ENCODE measurements at places on chromosomes 7 and 10.
A peak's percentile ranks its signal among the peaks of the same experiment; 100 is the strongest.

- DNase-seq = peak; percentile 59
Measured at GRCh38 chr10:119209035-119209735, 1.8 kb downstream of the GRK5 start.

DNA sequence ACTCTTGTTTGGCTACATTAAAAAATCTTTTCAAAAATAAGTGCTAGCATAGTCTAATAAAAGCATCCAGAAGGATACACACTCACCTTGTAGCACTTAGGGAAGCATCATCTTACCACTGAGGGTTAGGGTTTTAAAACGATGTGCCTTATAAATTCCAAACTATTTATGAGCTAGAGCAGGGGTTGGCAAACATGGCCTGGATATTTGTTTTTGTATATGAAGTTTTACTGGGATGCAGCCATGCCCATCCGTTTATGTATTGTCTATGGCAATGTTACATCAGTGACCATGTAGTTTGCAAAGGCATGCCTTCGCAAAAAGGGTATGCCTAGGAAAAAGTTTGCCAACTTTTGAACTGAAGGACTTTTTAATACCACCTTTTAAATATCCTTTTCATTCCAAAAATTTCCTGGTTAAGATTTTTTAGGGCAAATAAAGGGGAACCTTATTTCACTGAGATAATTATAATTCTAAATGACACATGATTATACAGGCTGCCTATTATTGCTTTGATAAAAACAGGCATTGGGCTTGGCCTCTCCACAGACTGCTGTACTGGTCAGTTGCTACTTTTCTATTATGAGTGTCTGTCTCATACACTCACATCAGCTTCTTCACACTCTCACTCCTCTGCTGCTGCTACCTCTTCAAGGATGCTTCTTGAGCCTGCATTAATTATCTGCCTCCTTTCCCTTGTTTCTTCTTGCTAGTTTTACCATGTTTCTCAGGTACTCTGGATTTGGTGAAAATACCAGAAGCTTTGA lies 30.7 kb downstream of the MTPN start:
- DNase-seq = no peak

DNA sequence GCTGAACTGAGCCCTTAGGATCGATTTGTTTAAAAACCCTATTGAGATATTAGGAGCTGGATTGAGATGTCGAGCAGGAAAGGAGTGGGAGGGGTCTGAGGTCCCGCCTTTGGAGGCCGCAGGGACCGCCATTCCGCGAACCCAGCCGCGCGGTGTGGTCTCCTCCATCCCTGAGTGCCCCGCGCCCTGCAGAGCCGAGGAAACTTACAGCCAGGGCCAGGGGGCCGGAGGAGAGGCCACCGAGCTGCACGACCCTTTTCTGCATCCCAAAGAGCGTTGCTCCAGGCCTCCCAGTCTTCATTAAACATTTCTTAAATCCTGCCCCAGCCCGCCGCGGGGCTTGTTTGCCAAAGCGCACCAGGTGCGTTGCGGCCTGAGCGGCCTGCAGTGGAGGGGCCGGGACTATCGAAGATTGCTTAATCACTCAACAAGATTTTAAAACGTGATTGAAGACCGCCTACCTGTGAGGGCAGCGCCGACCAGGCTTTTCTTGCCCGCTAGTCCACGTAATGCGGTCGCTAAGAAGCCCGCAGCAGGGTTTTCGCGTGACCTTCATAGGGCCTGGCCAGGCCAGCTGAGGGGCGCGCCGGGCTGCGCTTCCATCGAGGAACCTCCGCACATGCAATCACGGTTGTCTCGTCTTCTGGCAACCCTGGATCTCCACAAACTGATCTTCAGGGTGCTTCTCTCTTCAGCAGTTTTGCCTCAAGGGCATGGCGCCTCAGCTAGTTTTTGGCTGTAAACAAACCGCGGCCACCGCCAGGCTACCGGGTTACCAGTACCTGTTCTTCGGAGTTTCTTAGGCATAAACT lies 2.0 kb upstream of the CTBP2 start:
- no peak for DNase-seq

DNA sequence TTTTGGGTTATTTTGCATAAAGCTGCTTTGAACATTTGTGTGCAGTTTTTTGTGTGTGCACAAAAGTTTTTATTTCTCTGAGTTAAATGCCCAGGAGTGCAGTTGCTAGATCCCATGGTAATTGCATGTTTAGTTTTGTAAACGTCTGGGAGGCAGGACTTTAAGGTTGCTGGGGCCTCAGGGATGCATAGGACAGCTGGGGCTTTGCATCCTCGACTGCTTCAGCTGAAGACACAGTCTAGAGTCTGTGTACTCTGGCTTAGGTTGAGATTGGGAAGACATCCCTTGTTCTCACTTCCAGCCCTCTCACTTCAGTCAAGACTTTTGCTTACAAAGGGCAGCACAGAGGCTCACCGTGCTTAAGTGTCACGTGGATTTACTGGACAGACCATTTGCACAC lies 94.5 kb upstream of the INSYN2A start:
- DNase-seq = no peak

GRCh38 chr10:61042533-61042932 lies 98.5 kb upstream of the RHOBTB1 start:
- DNase-seq = no peak

DNA sequence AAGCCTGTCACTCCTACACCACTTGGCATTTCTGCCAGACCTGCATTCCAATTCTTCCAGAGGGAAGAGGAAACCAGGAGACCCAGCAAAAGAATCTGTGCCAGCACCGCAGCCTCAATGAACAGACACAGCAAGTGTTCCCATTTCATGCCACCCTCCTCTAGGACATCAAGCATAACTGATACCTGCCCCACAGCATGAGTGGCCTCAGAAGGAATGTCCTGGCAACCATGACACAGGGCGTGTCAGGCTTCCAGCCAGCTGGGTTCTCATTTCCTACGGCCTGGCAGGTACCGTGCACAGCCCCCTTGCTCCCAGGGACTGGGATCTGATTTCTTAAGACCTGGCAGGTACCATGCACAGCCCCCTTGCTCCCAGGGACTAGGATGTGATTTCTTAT lies 7.8 kb downstream of the MAD1L1 start:
- no peak for DNase-seq

GRCh38 chr10:12628153-12628552 lies 278.8 kb downstream of the CAMK1D start:
- DNase-seq = no peak

- DNase-seq = no peak
Measured at GRCh38 chr10:72062382-72062781, 26.0 kb downstream of the SPOCK2 start.

DNA sequence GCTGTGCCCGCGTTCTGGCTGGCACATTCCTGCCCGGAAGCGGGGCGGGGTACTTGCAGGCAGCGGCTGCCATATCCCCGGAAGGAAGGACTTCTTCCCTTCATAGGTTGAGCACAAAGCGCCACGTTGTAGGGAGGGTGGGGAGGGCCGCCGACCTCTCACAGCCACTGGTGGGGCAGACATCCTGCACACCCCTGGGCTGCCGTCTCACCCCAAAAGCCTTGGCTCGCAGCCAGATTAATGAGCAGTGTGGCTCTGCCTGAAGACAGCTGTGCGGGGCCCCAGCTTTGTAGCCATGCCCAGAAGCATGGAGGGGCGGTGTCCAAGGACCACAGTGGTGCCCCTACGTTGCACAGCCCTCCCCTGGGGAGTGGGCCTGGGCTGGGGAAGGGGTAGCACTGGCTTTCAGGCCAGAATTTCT lies 54.3 kb upstream of the DPYSL4 start:
- DNase-seq = no peak

- no peak for DNase-seq
Measured at GRCh38 chr10:77602231-77602912, 35.2 kb downstream of the KCNMA1 start.

DNA sequence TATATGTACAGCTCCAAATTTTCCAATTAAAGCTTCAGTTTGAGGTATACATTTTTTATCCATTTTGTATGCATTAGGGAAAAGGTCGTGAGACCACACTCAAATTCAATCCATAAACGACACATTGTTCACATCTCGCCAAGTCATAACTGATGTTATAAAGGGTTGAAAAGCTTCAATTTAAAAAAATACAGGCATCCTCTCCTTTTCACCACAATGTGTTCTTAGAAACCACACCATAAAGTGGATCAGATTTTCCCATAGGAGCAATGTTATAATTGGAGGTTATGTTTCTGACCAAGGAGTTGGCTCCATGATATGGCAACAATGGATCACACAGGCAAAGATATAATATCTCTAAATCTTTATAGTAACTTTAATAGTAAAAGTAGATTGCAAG lies 663.6 kb downstream of the PARD3 start:
- DNase-seq = no peak

DNA sequence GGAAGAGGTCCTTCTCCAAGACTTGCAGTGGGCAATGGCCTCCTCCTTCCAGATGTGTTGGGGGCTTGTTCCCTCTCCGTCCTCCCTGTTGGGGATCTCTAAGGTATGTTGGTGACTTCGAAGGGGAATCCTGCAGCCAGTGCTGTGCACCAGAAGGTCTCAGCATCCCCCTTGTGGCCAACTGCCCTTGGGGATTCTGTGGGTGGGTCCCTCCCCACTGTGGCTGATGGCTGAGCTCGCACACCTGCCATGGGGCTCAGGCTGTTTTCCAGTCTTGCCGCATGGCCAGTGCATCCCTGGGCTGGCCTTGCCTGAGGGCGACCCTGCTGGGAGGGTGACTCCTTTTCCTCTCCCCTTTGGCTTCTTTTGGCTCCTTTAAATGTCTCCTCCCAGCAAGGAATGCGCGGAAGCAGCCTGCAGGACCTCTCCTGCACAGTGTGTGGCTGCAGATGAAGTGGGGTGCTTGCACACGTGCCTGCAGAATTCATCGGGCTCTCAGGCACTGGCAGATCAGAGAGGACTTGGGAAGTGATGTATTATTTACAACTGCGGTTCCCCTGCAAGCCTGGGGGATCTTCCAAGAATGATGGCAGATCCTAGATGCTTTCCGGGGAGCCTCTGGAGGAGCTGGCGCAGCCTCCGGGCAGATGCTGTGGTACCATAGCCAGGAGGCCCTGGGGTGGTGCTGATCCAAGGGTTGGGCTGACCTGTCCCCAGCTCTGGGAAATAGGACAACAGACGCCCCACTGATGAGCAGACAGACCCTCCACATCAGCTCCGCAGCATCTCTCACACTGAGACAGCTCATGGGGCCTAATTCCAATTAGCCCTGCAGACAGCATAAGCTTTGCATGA lies 410.0 kb downstream of the TCERG1L start:
- DNase-seq = no peak

- DNase-seq = no peak
Measured at GRCh38 chr7:111982804-111983203, 223.4 kb downstream of the DOCK4 start.

DNA sequence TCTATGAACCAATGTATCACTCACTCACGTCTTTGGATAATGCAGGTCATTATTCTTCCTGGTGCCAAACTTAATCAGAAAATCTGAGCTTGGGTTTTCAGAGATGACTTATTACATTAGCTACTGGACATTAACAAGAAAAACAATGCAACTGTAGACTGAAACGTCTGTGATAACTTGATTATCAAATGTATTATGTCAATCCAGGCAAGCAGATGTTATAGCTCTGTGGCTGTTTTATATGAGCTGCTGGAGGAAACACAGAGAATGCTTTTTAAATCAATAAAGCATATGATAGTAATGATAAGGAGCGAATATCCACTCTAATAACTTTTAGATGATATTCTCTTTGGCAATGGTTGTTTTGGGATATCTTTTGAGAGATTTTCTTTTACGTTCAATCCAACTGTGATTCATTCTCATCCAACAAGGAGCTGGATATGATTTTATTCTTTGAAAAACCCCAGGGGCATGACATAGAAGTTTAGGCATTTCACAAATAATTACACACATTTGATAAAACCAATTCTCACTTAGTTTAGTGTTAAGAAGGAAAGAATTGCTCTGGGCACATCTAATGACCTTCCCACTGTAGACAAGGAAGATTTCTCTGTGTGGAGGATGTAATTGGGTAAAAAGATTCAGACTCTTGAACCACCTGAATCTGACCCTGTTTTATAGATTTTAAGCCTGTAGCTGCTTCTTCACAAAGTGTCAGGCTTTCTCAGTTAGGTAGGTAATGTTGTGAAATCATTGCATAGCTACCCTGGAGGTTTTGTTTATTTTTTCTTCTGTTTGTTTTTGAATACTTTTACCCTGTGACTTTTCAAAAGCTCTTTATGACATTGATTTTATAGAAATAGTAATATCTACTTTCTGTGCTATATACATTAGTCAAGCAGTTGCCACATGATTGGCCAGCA lies 1124.7 kb downstream of the DNAJB9 start:
- DNase-seq = no peak

DNA sequence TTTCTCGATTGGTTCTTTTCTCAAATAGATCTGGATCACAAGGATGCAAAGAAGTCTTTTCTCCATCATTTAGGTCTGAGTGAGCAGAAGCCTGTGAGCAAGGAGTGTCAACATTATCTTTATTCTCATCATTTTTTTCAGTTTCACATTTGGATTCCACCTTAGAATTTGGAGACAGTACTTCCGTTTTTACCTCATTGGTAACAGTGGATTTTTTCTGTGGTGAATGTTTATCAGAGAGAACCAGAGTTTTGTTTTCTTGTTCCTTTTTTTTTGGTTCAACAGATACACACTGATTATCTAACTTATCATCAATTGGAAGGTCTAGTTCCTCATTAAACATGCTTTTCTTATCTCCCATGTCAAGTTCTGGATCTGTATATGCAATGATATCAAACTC lies 151.3 kb downstream of the GALNT11 start:
- no peak for DNase-seq

DNA sequence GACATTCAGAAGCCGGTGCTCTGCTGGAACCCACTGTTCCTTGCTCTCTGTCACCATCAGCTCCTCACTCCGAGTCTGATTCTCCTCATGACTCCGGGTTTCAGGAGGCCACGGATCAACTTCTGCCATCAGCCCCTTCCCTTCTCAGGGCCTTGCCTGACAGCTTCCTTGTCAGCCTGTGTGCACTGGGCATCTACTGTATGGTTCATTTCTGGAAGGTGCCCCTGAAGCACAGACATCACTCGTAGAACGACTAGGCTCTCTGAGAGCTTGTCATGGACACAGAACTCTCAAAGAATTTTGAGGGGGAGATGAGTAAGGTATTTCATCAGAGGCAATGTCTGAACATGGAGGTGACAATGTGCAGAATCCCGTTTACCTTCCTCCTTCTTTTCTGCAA lies 396.1 kb downstream of the TNS3 start:
- no peak for DNase-seq

GRCh38 chr7:51226063-51226755 lies 90.4 kb downstream of the COBL start:
- no peak for DNase-seq

DNA sequence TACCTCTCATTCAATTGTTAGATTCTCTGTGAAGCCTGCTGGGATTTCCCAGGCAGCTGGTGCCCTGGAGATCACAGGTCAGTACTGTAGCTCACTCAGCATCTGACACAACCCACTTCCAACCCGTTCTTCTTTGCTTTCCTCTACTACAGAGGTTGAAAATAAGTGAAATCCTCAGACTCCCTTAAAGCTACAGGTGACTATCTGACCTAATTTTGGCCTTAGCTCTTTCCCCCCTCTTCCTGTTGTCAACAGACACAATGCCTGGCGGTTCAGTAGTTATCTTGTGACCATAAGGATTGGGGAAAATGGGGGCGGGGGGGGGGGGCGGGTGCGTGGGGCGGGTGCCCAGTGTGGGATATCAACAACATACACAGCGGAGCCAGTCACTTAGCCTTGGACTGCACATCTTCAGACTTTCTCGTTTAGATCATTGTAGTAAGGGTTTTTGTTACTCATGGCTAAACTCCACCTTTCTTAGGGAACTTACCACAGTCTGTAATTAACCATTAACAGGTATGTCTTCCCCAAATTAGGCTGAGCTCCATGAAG lies 37.8 kb downstream of the MTPN start:
- no peak for DNase-seq
